ENCODE measurements at places on chromosomes 13 and 19. TPM values are rescaled to one million over a fixed set of nuclear protein-coding genes. Genes with fewer than 3 reads are reported as not detected.

- DNase-seq = no peak
Observed at GRCh38 chr19:18999016-18999758, 34.1 kb downstream of the SUGP2 start.

DNA sequence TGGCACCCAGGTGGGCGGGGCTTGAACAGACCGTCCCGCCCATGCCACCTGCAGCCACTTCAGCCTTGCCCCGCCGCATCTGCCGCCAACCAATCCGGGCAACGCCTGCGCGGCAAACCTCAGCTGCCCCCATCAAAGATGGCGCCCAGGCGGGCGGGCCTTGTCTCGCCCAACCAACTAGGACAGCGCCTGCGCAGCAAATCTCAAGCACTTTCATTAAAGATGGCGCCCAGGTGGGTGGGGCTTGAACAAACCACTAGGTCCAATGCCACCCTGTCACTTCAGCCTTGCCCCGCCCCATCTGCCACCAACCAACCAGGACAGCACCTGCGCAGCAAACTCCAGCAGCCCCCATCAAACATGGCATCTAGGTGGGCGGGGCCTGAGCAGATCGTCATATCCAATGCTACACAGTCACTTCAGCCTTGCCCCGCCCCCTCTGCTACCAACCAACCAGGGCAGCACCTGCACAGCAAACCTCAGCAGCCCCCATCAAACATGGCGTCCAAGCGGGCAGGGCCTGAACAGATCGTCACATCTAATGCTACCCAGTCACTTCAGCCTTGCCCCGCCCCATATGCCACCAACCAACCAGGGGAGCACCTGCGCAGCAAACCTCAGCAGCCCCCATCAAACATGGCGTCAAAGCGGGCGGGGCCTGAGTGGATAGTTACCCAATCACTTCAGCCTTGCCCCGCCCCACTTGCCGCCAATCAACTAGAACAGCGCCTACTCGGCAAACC, 1.4 kb downstream of the PEG3 start:
- peak; percentile 99 for DNase-seq

DNA sequence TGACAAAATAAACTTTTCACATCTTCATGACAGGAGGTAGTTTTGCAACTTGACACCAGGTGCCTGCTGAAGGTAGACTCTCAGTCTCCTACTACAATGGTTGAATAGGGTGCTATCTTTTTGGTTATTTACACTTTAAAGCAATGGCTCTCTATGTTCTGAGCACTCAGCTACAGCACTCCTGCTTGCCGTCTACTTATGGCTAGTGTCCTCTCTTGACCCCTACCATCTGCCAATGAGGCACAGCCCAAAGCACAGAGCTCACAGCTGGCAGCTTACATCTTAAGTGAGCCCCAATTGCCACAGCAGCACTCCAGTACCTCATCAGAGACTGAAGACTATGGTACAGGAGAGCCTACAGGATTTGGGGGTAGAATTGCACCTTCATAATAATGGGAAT, 11.4 kb downstream of the ZNF708 start:
- DNase-seq = no peak

Gene KLK14
- 0.34 TPM for total RNA-seq

GRCh38 chr13:107023335-107023734, 455.4 kb upstream of the ARGLU1 start:
- DNase-seq = no peak

Gene SLC1A5
- total RNA-seq = 61.6 TPM

DNA sequence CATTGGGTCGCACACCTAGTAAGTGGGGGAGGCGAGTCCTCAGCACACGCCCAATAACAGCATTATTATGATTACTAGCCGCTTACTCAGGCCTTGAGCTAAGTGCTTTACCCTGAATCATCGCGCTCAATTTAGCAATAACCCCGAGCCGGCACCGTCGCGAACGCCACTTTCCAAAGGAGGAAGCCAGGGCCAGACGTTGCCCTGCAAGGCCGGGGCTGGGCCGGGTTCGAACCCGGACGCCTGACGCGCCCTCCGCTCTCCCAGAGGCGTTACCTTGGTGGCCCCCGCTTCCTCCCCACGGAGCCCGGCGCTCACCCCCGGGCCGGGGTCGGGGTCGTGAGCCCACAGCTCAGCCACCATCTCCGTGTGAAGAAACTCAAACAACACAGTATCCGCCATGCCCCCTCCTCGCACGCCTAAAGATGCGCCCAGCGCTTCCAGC, at the start of gene TRAPPC6A:
Gene TRAPPC6A (minus strand): TSS at position 421 of the 445 bp plus-strand sequence. CDS start 19 bp downstream, at position 402.
- no peak for DNase-seq

Gene ZIC2
- not detected for total RNA-seq

- no peak for DNase-seq
Observed at GRCh38 chr13:42356184-42356575, 84.2 kb downstream of the AKAP11 start.

Measured in ovary (tissue), 10 donors.